ENCODE measurements at places on chromosomes 2 and 18.

DNA sequence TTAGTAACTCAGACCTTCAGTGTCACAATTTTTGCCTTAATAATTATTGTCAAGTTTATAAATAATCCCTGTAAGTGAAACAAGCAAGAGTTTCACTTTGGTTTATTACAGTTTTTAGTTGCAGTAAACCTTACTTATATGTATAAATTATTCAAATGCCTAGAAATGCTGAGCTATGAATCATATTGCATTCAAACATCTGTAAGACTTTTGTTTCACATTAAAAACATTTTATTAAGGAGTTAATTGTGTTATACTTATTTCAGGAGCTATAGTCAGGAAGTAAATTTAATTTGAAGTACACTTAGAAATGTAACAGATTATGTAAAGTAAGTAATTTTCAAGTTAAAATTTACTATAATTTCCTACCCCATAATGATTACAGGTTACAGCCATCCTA lies 3.9 kb upstream of the ETAA1 start:
- no peak for DNase-seq

- no peak for DNase-seq
Observed at GRCh38 chr2:95208106-95208505, 785 bp downstream of the ZNF892 start.

- DNase-seq = no peak
Observed at GRCh38 chr2:104280216-104280615, 573.7 kb upstream of the POU3F3 start.

DNA sequence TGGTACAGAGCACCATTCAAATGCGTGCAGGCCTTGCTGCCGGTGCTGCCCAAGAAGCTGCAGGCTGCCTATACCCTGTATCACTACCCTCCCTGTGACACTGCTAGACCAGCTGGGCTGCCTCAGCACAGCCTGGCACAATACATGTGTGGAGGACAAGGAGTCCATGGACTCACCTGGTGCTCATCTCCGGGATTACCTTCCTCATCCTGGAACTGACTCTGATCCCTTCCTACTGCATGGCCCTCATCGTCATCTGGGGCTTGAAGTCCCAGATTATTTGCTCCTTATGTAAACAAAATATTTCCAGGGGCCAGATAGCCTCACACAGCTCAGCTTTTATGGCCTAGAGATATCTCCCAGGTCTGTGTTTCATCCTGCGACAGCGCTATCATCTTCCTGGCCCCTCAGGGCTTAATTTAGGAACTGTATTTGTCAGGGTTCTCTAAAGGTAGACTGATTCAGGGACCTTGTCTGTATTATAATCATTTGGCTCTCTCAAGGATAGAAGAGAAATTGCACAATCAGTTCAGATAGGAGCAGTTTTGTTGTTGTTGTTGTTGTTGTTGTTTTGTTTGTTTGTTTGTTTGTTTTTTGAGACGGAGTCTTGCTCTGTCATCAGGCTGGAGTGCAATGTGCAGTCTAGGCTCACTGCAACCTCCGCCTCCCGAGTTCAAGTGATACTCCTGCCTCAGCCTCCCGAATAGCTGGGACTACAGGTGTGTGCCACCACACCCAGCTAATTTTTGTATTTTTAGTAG lies 42.9 kb downstream of the WDR75 start:
- no peak for DNase-seq

DNA sequence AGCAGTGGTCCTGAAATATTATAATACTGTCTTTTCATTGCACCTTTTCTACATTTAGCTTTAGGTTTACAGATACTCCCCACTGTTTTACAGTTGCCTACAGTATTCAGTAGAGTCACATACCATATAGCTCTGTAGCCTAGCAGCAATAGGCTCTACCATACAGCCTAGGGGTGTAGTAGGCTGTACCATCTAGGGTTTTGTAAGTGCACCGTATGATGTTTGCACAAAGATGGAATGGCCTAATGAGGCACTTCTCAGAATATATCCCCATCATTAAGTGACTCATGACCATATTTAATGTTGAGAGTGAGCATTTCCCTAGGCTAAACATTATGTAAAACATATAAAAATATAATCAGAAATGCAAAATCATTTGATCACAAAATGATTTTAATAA lies 511.3 kb upstream of the RAB12 start:
- no peak for DNase-seq

DNA sequence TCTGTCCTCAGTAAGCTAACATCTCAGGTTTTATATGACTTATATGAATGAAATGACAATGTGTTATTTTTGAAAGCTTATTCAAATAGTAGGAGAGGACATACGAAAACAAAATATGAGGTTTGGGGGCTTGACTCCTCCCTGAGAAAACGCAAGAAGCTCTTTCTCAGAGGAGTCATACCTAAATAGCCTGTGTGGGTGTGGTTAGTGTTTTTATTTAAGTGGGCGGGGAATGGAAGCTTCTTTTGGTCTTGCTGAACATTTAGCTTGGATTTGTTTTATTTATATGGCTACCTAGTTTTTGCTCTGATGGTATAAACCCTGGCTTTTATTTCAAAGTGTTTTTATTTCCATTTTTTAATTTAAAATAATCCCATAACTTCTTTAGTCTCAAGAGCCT lies 72.1 kb upstream of the DSG1 start:
- DNase-seq = no peak

- DNase-seq = no peak
Observed at GRCh38 chr2:35873921-35874320, 481.7 kb upstream of the CRIM1 start.

DNA sequence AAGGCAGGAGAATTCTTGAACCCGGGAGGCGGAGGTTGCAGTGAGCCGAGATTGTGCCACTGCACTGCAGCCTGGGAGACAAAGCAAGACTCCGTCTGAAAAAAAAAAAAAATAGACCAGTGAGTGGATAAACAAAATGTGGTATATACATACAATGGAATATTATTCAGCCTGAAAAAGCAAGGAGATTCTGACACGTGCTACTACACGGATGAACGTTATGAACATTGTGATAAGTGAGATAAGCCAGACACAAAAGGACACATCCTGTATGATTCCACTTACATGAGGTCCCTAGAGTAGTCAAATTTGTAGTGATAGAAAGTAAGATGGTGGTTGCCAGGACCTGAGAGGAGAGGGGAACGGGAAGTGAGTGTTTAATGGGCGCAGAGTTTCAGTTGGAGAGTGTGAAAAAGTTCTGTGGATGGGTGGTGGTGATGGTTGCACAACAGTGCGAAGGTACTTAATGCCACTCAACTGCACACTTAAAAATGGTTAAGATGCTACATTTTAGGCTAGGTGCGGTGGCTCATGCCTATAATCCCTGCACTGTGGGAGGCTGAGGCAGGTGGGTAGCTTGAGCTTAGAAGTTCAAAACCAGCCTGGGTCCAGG lies 38.3 kb downstream of the NIFK start:
- no peak for DNase-seq

- DNase-seq = no peak
Observed at GRCh38 chr2:215900203-215900611, 113.1 kb downstream of the MREG start.

DNA sequence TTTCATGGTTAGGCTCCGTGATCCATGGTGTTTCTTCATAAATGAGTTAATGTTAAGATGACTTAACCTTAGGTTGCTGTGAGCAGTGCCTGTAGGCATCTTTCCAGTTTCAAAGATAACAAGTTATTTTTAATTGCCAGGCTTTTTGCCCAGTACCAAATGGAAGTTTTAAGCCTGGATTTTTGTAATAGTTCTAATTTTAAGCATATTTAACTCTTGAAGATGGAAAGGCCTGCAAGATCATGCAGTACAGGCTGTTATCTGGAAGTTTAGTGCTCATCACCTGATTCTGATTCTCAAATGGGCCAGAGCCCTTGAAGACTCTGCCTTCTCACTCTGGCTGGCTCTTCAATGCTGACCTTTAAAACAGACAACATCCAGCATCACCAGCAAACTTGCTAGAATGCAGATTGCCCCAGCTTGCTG lies 141.3 kb downstream of the NCK2 start:
- no peak for DNase-seq

DNA sequence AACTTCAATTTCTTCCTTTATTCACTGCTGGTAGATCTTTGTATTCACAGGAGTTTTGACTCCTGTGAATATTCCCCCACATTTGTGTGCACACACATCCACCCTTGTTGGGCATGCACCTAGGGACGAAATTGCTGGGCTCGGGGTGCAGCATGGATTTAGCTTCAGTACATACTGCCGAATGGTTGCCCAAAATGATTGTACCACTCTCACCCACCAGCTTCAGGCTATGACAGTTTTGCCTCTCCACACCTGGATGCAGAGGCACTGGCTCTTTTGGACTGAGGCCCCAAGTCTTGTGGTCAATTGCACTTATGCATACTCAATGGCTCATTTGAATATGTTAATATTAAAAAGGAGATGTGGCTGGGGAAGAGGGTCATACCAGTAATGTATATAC lies 65.1 kb upstream of the ODC1 start:
- no peak for DNase-seq

DNA sequence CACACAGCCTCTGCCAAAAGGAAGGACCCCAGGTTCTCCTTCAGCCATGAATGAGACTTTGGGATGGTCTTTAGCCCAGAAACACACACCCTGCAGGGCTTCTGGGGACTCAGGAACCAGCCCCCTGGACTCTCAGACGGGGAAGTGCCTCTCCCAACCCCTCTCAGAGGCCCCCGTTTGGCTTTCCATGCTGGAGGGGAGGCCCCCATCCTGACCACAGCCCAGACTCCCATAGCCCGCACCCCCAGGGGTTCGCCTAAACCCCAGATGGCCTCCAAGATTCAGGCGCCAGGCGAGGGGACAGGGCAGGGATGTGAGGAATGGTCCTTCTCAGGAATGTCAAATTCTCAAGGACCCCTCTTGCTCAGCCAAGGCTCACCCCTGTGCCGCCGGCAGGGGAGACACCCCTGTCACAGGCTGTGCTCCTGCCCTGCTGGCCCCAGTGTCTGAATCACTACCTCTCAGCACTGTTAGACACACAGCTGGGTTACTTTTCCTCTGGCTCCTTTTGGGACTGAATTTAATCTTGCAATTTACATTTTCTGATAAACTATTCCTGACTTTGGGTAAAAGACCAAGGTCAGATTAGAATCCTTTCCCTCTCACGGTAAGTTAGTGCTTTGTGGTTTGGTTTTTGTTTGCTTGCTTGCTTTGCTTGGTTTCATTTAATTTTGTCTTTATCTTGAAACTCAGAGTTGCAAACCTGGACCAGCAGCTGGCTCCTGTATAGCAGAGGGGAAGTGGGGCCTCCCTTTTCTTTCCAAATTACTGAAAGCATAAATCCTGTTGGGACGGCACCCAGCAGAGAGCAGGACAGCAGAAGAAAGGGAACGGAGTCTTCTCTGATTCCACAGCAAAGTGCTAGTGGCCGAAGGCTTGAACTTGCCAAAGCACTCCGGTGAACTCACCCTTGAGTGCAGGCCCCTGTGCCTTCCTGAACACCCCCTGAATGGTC lies 198.9 kb upstream of the RAB6C start:
- DNase-seq = no peak

DNA sequence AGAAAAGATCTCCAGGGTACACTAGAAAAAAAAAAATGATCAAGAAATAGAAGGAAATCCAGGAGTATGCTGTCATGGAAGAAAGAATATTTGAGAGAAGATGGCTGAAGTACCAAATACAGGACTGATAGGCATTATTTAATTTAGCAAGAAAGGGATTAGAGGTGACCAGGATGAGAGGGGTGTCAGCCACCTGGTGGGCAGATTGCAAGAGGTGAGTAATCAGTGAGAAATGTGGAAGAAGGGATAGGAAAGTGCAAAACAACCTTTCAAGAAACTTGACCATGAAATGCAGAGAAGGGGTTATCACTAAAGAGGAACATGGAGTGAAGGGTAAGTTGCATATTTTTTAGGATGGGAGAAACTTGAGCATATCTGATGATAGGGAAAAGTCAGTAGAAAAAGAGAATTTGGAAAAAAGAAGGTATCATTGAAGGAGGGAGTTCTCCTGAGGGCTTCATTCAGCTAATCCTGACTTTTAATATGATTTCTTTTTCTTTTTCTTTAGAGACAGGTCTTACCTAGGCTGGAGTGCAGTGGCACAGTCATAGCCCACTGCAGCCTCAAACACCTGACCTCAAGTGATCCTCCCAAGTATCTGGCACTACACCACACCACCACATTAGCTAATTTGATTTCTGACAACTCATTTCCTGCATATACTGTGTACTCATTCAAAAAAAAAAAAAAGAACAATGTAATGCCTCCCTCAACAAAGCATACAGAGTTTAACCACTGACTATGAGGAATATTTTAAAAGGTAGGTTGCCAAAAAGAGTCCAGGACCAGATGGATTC lies 101.3 kb downstream of the LRP2 start:
- DNase-seq = no peak

DNA sequence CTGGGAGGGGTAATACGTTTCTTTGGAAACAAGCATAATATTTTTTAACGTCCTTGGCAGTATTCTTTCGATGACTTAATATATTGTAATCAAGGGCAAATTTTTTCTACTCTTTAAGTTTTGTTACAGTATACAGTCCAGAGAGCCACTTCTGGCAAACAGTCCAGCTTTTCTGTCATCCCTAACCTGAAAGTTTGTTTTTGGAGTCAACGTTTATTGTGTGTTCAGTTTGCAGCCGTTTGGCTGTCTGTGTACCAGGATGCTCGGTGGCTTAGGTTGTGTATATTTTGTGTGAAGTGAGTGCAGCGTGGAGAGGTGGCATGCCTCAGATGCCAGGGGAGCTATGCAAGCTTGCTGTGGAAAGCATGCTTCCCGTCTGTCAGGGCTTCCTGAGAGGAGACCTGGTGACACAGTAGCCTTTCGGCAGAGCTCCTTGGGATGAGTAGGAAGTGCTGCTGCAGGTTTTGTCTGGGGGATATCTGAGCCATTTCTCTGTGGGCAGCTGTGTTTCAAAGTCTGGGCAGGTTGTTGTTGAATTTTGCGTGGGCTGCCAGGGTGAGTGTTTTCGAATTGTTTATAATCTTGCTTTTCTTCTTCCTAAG lies 14.7 kb downstream of the MAP3K20 start:
- DNase-seq = no peak

DNA sequence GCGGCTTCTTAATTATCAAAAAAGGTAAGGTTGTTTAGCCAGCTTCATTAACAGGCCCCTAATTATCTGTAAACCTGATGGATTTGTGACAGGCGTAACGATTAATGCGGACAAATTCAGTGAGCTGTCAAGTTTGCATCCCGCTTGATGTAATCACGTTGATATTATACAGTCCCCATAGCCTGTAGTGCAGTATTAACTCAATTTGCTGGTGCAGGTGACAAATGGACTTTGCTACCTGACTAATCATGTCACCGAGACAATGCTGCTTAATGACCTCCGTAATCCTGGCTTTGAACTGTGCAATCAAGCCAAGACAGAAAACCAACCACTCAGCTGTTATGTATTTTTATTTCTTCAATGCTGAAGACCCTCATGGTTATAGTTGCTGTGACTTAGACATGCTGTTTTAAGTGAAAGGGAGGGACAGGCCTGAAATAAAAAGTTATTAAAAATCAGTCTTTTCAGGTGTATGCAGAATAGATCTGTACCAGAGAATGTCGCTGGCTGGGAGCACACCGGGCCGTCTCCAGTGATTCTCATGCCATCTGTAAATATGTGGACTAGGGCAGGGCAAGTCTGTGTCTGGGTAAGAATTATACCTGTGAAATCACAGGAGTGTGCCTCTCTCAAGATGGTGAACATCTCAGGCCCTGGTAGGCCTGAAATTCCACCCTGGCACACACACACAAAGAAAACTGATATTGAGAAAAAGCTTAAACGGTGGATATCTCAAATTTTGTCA lies 4.3 kb downstream of the TSHZ1 start:
- no peak for DNase-seq

GRCh38 chr2:137180012-137180411 lies 414.7 kb downstream of the THSD7B start:
- no peak for DNase-seq

All from cortex of kidney (tissue), 1 donor.